ENCODE measurements at places on chromosomes 3 and 15.
A peak's percentile ranks its signal among the peaks of the same experiment; 100 is the strongest.

DNA sequence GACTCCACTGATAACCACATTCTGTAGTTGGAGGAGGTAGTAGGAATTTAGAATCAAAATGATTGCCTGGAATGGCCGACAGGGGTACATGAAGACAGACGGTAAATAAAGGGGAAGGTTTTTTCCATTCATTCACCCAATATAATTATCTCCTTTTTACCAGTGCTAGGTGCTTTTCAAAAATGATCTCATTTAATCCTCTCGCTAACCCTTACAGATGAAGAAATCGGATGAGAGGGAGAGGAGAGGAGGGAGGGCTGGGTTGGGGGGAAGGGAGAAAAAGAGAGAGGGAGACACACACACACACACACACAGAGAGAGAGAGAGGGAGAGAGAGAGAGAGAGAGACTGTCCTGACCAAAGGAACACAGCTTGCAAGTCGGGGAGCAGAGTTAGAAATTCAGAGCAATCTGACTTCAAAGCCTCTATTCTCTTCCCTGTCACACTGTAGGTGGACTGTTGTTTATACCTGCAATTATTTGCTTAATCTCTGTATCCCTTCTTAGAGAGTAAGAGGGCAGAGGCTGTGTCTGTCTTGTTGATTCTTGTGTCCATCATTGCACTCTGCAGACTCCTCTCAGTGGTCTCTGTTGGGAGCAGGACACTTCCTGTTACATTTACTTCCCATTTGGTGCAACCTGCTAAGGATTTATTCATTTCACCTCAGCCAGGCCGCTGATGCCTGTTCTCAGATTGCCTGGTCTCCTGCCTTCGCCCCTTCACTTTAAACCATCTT lies 18.7 kb upstream of the PAQR9 start:
- peak; percentile 34 for DNase-seq

DNA sequence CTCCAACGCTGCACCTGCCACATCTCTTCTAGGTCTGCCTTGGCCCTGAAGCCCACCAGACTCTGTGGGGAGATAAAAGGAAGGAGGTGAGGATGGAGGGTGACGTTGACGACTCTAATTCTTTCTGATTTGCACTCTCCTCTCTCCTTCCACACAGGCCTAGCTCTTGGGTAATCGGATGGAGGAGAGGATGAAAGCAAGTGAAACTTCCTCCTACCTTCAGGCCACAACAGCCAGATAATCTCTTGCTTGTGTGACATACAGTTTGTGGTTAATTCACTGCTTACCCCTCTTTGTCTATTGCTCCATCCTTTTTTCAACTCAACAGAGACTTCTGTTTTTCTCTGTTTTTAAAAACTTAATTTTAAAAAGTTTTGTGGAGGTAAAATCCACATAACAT lies 208.1 kb downstream of the SV2B start:
- DNase-seq = no peak

DNA sequence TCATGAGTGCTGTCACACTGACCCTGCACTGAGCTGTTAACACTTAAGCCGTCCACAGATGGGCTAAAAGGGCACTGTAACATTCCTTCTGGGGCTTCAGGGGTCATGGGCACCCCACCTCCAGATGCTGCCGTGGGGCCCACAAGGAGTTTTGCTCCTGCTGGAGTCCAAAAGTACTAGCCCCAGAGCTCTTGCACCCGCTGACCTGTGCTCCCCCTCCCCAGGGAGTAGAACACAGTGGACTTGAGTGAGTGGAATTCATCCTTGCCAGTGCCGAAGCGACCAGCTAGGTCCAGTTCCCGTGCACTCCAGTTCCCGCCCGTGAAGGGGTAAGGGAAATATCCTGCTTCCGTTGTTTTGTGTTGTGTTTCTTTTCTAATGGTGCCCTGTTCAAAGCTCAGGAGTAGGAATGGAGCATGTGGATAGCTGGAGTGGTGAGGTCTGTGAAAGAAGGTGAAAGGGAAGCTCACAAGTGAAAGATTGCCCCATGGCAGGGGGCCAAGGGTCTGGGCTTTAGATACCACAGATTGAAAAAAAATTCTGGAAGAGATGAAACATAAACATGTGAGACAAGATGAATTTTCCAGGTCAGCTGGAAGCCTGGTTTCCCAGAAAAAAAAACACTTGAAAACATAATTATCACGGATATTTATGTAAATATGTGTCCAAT lies 36.6 kb downstream of the SLCO2A1 start:
- no peak for DNase-seq

GRCh38 chr3:136658946-136659682 lies 93.1 kb downstream of the STAG1 start:
- DNase-seq = peak; percentile 33

DNA sequence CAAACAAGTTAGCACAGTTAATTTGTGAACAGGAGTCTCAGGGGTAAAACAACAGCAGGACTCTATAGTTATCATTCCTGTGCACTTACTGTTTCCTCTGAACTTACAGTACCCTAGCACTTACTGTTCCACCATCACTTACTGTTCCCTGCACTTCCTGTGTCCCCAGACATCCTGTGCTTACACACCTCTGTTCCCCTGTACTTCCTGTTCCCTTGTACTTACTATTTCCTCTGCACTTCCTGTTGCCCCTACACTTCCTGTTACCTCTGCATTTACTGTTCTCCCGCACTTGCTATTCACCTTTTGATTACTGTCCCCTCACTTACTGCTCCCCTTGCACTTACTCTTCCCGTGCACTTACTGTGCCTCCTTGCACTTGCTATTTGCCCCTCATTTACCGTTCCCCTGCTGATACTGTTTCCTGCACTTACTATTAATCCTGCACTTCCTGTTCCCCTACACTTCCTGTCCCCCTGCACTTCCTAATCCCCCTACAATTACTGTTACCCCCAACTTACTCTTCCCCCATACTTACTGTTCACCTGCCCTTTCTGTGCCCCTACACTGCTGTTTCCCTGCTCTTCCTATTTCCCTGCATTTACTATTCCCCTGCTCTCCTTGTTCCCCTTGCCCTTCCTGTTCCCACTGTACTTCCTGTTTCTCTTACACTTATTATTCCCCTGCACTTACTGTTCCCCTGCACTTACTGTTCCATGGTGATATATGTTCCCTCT lies 30.3 kb downstream of the TPRA1 start:
- DNase-seq = peak; percentile 23

Data from NCI-H69 (cell line).